Articular chondrocyte of knee joint (primary cell): ENCODE measurements at places on chromosomes 2 and 18. TPM values are rescaled to one million over a fixed set of nuclear protein-coding genes. Genes with fewer than 3 reads are reported as not detected.

The TMEFF2 gene
- total RNA-seq = not detected in 2 replicates

The ANXA4 gene
- 49.2 and 53.6 TPM in 2 replicates for total RNA-seq

The CPLX4 gene
- total RNA-seq = not detected in 2 replicates

The SPC25 gene
- 3.7 and 4.9 TPM in 2 replicates for total RNA-seq

The UGT1A4 gene
- total RNA-seq = not detected in 2 replicates

The TLX2 gene
- 0.11 and 0.13 TPM in 2 replicates for total RNA-seq

The SERPINB13 gene
- not detected in 2 replicates for total RNA-seq

The PLB1 gene
- total RNA-seq = 3.0 and 4.1 TPM in 2 replicates

The PPM1B gene
- 15.9 and 17.4 TPM in 2 replicates for total RNA-seq

The C2orf66 gene
- 0.13 and 0.32 TPM in 2 replicates for total RNA-seq

The ORC2 gene
- 15.3 and 18.7 TPM in 2 replicates for total RNA-seq

The PLEK gene
- total RNA-seq = 0.13 and 0.32 TPM in 2 replicates

The MYOM1 gene
- total RNA-seq = 0.52 and 0.76 TPM in 2 replicates

The PRKAG3 gene
- total RNA-seq = 0.11 and 0.39 TPM in 2 replicates

The CRACDL gene
- under 0.01 and 0.11 TPM in 2 replicates for total RNA-seq

The DYNAP gene
- total RNA-seq = not detected in 2 replicates

The USP40 gene
- 46.6 and 48.2 TPM in 2 replicates for total RNA-seq

The HOXD4 gene
- total RNA-seq = 1.6 and 3.1 TPM in 2 replicates

The TUBB8B gene
- total RNA-seq = not detected in 2 replicates

The C2orf92 gene
- 2.2 and 4.0 TPM in 2 replicates for total RNA-seq

The DOK6 gene
- 0.76 and 1.0 TPM in 2 replicates for total RNA-seq

The DLX1 gene
- not detected in 2 replicates for total RNA-seq

The HS1BP3 gene
- 25.9 and 31.6 TPM in 2 replicates for total RNA-seq

The ABCG8 gene
- not detected in 2 replicates for total RNA-seq

The ACMSD gene
- total RNA-seq = not detected in 2 replicates

The GALNT13 gene
- 0.11 and 0.13 TPM in 2 replicates for total RNA-seq

The SPATS2L gene
- 68.4 and 70.8 TPM in 2 replicates for total RNA-seq

The STK36 gene
- 24.1 and 25.5 TPM in 2 replicates for total RNA-seq

The RTP5 gene
- total RNA-seq = not detected in 2 replicates
